ENCODE measurements at places on chromosomes 7 and 10. TPM values are rescaled to one million over a fixed set of nuclear protein-coding genes. Genes with fewer than 3 reads are reported as not detected.

GRCh38 chr7:150313367-150313809 lies 9.8 kb upstream of the LRRC61 start:
- DNase-seq, result no peak
- H3K4me1 ChIP-seq, result no peaks in the 10 kb centered on the region
- no peak overlapping the region for H3K4me3 ChIP-seq
- H3K27me3 ChIP-seq, result no peaks in the 10 kb centered on the region
- no peak overlapping the region for H3K27ac ChIP-seq

DNA sequence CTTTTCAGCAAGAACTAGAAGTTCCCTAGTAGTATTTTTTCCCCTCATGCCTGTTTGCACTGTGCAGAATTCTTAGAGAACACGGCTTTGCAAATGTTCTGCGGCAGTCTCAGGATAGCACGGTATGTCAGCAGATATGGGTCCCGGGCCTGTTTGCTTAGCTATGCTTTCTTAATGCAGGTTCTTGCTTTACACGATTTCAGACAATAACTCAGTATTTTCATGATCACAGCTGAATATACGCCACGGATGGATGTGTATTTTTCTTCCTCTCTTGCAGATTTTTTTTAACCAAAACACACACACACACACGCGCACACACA lies 137.3 kb downstream of the HECW1 start:
- no peak overlapping the region for H3K27ac ChIP-seq
- H3K4me3 ChIP-seq, result no peak overlapping the region
- DNase-seq, result no peak
- H3K27me3 ChIP-seq, result no peaks in the 10 kb centered on the region
- no peaks in the 10 kb centered on the region for H3K36me3 ChIP-seq
- no peaks in the 10 kb centered on the region for H3K4me1 ChIP-seq

Gene ADARB2
- total RNA-seq, result 0.97 TPM

DNA sequence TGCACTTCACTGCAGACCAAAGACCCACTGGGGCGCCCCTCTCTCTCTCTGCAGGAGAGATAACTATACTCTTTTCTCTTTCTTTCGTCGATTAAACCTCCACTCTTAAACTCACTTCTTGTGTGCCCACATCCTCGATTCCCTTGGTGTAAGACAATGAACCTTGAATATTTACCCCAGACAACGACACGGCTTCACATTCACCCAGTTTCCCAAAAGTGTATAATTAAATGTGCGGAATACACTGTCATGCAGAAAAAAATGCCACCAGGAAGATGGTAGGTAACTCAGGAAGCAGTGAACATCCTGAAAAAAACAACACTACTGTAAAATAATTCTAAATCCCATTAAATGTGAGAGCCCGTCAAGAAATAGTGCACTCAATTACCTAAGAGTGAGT lies 882.2 kb downstream of the TYW1 start:
- H3K27ac ChIP-seq, result no peak overlapping the region
- no peak overlapping the region for H3K4me3 ChIP-seq
- no peaks in the 10 kb centered on the region for H3K4me1 ChIP-seq
- H3K36me3 ChIP-seq, result no peaks in the 10 kb centered on the region
- no peak for DNase-seq

GRCh38 chr10:1406967-1407945 lies 330.1 kb downstream of the ADARB2 start:
- no peaks in the 10 kb centered on the region for H3K4me1 ChIP-seq
- H3K4me3 ChIP-seq, result no peak overlapping the region
- no peaks in the 10 kb centered on the region for H3K27me3 ChIP-seq
- peak; percentile 53 for DNase-seq
- H3K36me3 ChIP-seq, result no peaks in the 10 kb centered on the region

DNA sequence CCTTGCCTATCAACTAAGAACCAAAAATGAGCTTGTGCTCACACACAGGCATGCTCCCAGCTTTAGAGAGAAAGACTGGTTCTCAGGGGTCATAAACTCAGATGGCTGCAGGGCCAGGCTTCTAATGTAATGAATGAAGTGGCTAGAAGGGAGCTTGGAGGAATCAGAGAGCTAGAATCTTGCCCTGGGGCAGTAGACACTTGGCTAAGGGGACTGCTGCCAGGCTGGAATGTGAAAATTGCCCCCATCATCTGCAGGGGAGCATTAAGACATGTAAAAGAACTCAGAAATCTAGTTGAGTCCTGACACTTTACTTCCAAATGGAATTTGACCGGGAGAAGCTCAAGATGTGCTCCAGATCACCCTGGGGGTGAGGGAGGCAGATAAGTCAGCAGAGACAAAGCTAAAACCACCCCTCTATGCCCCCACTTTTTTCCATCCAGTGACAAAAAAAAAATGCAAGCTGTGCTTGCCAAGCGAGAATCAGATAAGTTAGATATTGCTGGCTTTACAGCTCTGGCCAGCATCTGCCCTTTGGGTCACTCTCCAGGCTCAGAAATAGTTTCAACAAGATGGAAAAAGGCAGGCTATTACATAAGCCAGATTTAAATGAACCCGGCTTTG lies 2.3 kb upstream of the SLC16A9 start:
- H3K27me3 ChIP-seq, result peaks cover 27% of the 10 kb centered on the region
- peaks cover 4% of the 10 kb centered on the region for H3K4me1 ChIP-seq
- H3K27ac ChIP-seq, result no peak overlapping the region
- DNase-seq, result no peak
- H3K4me3 ChIP-seq, result no peak overlapping the region

GRCh38 chr10:35498693-35499092 lies 106.4 kb upstream of the GJD4 start:
- no peak overlapping the region for H3K4me3 ChIP-seq
- peaks cover 10% of the 10 kb centered on the region for H3K4me1 ChIP-seq
- DNase-seq, result no peak
- no peaks in the 10 kb centered on the region for H3K27me3 ChIP-seq
- no peak overlapping the region for H3K27ac ChIP-seq

DNA sequence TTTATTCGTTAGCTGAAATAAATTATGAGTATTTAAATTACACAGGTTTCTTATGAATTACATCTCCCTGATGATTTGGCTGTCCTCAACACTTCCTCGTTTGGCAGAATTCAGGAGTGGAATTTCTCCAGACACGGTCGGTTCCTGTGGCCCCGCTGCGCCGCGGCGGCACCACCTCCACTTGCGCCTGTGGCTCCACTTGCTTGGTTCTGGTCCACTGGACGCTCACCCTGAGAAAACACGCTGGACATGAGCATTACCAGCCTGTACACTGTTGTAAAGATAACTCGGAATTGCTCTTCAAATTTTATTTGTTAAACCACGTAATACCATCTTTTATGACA lies 85.3 kb downstream of the ZNF33B start:
- no peaks in the 10 kb centered on the region for H3K27me3 ChIP-seq
- H3K36me3 ChIP-seq, result no peaks in the 10 kb centered on the region
- no peak for DNase-seq
- peak overlapping the region; percentile 97 for H3K4me3 ChIP-seq
- H3K27ac ChIP-seq, result no peak overlapping the region

DNA sequence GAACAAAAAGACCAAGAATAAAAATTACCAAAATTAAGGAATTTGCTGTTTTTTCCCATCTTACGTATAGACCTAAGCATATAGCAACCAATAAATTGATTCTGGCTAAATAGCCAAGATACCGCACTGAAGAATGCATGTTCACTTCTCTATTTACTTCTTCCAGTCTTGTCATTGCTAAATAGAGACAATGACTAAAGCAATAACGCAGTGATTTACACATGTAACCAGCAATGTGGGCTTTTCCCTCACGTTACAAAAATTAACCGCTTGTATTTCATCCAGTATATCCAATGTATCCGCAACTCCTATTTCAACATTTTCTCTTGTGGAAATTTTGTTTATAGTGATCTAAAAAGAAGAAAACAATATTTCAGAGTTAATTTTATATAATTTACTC lies 5.6 kb downstream of the TMEM168 start:
- DNase-seq, result no peak
- no peak overlapping the region for H3K4me3 ChIP-seq
- H3K4me1 ChIP-seq, result no peaks in the 10 kb centered on the region
- peaks cover 12% of the 10 kb centered on the region for H3K36me3 ChIP-seq

- DNase-seq, result no peak
- no peaks in the 10 kb centered on the region for H3K4me1 ChIP-seq
- H3K36me3 ChIP-seq, result no peaks in the 10 kb centered on the region
- no peaks in the 10 kb centered on the region for H3K27me3 ChIP-seq
Measured at GRCh38 chr7:37832194-37832593, 16.2 kb upstream of the NME8 start.

Gene UNCX
- not detected for total RNA-seq

Gene WNT8B
- not detected for total RNA-seq

Gene ADAMTS14
- 0.50 TPM for total RNA-seq

Gene OPN4
- total RNA-seq, result not detected

DNA sequence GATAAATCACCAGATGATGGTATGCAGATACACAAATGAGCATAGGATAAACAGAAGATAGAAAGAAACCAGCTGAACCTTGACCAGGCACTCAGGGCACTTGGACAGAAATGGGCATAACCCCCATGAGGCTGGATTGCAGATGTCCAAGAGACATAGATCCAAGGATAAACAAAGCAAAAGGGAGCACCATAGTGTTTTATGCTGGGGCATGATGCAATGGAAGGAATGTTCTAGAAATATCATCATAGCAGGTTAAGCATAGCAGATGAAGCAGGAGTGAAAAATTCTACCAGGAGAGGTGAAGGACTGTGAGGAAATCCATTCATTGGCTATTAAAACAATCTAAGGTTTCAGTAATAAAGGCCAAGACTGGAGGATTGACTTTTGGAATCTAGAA lies 70.5 kb upstream of the TES start:
- H3K36me3 ChIP-seq, result no peaks in the 10 kb centered on the region
- H3K27me3 ChIP-seq, result no peaks in the 10 kb centered on the region

Gene SLC16A12
- total RNA-seq, result 0.21 TPM

GRCh38 chr10:78524941-78525340 lies 491.3 kb downstream of the RPS24 start:
- no peaks in the 10 kb centered on the region for H3K4me1 ChIP-seq
- H3K27ac ChIP-seq, result no peak overlapping the region
- DNase-seq, result no peak
- no peaks in the 10 kb centered on the region for H3K36me3 ChIP-seq
- H3K27me3 ChIP-seq, result no peaks in the 10 kb centered on the region
- H3K4me3 ChIP-seq, result no peak overlapping the region

Gene SPACDR
- 2.1 TPM for total RNA-seq

DNA sequence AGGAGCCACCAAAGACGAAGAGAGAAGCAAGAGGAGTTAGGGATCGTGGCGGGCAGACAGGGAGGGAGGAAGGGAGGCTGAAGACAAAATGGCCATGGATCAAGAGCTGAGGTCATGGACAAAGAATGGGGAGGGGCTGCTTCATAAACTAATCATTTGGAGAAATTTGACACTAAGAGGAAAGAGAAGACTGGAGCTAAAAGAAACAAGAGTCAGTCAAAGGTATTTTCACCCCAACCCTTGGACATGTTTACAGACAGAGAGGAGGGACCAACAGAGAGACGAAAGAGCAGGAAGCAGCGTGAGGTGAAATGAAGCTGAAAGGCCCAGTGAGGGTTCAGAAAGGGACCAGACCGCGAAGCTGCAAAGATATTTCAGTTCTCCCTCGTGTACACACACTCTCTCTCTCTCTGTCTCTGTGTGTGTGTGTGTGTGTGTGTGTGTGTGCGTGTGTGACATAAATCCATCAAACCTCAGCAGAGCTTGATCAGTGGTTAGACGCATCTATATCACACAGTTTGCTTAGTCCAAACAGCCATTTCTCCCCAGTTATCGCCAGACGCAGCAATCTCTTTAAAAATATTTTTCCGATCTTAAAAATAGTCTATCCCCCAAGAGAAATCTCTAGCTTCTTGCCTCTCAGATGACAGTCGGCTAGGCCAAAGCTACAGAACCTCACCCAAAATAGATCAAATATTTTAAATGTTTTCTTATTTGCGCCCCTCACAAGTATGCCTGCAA lies 12.5 kb upstream of the CALD1 start:
- H3K27ac ChIP-seq, result no peak overlapping the region
- peaks cover 45% of the 10 kb centered on the region for H3K27me3 ChIP-seq
- H3K4me1 ChIP-seq, result peaks cover 1% of the 10 kb centered on the region
- no peak for DNase-seq
- H3K4me3 ChIP-seq, result no peak overlapping the region

GRCh38 chr10:79270466-79271246 lies 76.6 kb upstream of the PPIF start:
- H3K36me3 ChIP-seq, result peaks cover 27% of the 10 kb centered on the region
- H3K4me3 ChIP-seq, result no peak overlapping the region
- peak overlapping the region; percentile 53 for H3K27ac ChIP-seq
- DNase-seq, result no peak
- no peaks in the 10 kb centered on the region for H3K27me3 ChIP-seq

Gene POU6F2
- 5.5 TPM for total RNA-seq

Gene ZP3
- total RNA-seq, result 3.5 TPM

Gene NAMPT
- 111 TPM for total RNA-seq

DNA sequence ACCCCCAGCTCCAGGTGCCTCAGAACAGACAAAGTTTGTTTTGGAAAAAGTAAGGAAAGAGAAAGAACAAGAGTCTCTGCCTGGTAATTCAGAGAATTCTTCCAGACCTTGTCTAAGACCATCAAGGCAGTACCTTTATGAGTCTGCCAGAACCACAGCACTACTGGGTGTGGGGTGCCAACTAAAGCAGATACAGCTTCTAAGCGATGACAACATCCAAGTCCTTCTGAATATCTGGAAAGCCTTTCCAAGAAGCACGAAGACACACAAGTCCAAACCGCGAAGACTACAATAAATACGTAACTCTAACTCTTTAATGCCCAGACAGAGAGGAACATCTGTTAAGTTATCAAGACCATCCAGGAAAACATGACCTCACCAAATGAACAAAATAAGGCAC lies 94.3 kb downstream of the SIRT1 start:
- H3K4me3 ChIP-seq, result no peak overlapping the region
- peaks cover 55% of the 10 kb centered on the region for H3K36me3 ChIP-seq
- no peak for DNase-seq
- no peaks in the 10 kb centered on the region for H3K27me3 ChIP-seq
- no peaks in the 10 kb centered on the region for H3K4me1 ChIP-seq
- H3K27ac ChIP-seq, result no peak overlapping the region

DNA sequence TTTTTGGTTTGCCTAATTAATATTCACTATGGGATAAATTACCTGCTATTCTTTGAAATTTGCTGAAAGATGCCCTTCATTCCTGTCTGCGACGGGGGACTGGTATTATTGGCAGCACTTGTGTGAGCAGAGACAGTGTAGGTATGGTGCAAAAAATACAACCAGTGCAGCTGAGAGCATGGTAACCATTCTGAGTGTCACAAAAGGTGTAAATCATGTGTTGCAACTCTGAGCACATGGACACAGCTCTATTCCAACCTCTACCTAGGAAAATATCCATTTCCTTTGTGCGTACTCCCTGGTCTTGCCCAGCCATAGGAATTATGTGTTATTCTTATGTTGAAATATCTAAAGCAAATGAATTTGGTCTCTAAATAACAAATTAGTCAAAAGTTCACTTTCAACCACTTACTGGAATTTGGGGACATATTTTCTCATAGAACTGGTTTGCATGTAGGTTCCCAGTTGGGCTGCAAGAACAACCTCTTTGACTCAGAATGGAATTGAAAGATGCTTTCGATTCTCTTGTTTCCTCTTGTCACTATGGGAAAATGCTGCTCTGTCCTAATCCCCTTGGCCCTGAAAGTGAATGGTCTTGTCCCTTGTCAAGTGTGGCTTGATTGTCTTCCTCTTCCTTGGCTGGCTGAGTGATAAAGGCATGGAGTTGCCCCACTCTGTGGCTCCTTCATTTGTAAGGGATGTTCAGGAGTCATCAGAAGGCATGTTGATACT lies 57.0 kb downstream of the CELF2 start:
- H3K36me3 ChIP-seq, result peaks cover 15% of the 10 kb centered on the region
- peaks cover 12% of the 10 kb centered on the region for H3K4me1 ChIP-seq
- H3K27ac ChIP-seq, result no peak overlapping the region
- H3K4me3 ChIP-seq, result no peak overlapping the region
- H3K27me3 ChIP-seq, result no peaks in the 10 kb centered on the region

Data from endodermal cell (in vitro differentiated cells).